ENCODE measurements at places on chromosomes 3 and 15.

DNA sequence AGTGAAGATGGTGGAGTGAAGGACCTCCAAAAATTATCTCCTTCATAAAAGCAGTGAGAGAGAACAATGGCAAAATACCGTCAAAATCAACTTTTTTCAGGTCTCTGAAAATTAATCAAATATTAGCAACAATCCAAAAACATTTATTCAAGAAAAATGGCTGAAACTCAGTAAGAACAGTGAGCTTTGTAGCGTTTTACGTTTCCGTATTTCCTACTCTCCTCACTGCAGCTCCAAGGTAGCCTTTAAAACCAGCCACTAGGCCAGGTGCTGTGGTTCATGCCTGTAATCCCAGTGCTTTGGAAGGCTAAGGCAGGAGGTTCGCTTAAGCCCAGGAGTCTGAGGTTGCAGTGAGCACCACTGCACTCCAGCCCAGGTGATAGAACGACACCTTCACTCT, 38.5 kb downstream of the ATP10A start:
- H3K27ac ChIP-seq = no peak overlapping the region
- no peaks in the 10 kb centered on the region for H3K27me3 ChIP-seq
- no peak overlapping the region for H3K4me3 ChIP-seq
- DNase-seq = no peak
- H3K4me1 ChIP-seq = peaks cover 9% of the 10 kb centered on the region
- H3K36me3 ChIP-seq = peaks cover 36% of the 10 kb centered on the region

DNA sequence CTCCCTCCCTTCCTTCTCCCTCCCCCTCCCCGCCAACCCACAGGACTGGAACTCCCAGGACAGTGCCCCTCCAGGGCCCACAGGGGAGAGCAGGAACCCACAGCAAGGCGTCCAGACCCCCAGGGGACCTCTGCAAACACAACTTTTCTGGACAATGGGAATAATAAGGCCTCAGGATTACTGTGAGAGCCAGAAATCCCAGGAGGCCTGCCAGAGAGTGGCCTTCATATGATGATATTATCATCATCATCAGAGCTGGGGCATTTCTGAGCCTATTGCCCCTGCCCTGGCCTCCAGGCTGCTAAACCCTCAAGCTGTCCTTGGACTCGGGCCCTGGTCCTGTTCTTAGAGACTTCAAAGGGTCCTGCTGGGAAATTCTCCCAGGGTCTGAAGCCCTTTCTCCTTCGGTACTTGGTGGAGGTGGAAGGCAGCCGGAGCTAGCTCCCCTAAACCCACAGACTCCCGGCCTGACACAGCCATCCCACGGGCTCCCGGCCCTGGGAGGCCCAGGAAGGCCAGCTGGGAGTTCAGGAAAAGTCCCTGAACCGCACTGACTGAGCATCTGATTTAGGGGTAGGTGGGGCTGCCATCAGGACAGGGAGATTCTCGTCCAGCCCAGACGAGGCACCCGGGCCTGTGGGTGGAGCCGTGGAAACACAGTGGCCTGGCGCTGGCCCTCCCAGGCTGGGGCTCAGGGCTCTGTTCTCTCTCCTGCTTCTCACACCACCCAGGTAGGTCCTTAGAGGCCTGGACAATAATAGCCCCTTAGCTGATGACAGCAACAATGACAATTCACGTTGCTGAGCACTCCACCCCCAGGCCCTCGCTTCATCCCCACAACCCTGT, 4.9 kb downstream of the CALML4 start:
- H3K4me1 ChIP-seq = peaks cover 13% of the 10 kb centered on the region
- DNase-seq = no peak
- H3K27me3 ChIP-seq = no peaks in the 10 kb centered on the region

DNA sequence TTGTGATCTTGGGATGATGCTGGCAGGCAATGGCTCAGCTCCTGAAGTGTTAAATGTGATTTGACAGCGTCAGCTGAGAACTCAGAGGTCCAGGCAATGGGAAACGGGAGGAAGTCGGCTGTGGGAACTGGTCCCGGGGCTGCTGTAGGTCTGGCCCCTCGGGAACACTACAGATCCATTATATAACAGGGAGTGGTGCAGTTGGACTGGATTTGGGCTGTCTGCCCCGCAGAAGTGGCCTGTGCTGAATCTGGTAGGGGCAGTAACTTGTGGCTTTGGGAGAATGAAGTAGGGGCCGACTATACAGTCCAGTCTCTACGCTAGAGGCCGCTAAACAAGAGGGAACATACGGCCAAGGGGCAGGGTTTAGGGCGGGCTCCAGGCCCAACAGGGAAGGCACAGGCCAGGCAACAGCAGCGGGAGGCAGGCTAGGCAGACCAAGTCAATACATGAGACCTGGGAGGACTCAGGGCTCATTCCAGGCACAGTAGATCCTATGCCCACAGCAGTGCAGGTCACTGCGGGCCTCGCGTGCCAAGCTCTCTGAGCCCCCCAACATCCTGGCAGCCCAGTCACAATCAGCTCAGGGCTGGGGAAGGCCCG, 20.3 kb upstream of the IL16 start:
- H3K4me1 ChIP-seq = peaks cover 5% of the 10 kb centered on the region
- no peak overlapping the region for H3K4me3 ChIP-seq
- H3K27me3 ChIP-seq = peaks cover 37% of the 10 kb centered on the region

- no peak for DNase-seq
- H3K4me3 ChIP-seq = no peak overlapping the region
- no peaks in the 10 kb centered on the region for H3K36me3 ChIP-seq
- H3K27me3 ChIP-seq = no peaks in the 10 kb centered on the region
Observed at GRCh38 chr3:60220768-60221167, 1030.5 kb downstream of the FHIT start.
